CD4-positive, alpha-beta T cell treated with Interleukin-15 for 4 hours (primary cell): ENCODE measurements at places on chromosomes 2 and 18.

GRCh38 chr2:200369886-200370285 lies 63.4 kb downstream of the SPATS2L start:
- no peak for DNase-seq

DNA sequence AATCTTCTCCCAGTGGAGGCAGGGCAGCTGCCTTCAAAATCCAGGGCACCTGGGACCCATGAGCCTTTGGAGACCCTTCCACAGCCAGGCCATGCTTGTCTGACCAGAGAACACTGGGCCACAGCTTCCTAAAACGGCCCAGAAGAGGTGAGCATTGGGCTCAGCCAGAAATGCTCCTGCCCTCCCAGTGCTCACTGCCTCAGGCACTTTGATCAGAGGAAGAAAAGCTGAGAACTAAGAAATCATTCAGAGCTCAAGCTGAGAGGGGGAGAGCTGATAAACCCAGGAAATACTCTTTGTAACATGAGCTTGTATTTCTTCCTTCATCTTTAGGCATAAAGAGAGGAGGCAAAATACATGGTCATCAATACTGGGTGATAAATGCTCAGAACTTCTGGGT lies 365.5 kb upstream of the KLHL29 start:
- no peak for DNase-seq

DNA sequence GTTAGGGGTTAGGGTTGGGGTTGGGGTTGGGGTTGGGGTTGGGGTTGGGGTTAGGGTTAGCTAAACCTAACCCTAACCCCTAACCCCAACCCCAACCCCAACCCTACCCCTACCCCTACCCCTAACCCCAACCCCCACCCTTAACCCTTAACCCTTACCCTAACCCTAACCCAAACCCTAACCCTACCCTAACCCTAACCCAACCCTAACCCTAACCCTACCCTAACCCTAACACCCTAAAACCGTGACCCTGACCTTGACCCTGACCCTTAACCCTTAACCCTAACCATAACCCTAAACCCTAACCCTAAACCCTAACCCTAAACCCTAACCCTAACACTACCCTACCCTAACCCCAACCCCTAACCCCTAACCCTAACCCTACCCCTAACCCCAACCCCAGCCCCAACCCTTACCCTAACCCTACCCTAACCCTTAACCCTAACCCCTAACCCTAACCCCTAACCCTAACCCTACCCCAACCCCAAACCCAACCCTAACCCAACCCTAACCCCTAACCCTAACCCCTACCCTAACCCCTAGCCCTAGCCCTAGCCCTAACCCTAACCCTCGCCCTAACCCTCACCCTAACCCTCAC lies 24.1 kb upstream of the RABL2A start:
- no peak for DNase-seq

DNA sequence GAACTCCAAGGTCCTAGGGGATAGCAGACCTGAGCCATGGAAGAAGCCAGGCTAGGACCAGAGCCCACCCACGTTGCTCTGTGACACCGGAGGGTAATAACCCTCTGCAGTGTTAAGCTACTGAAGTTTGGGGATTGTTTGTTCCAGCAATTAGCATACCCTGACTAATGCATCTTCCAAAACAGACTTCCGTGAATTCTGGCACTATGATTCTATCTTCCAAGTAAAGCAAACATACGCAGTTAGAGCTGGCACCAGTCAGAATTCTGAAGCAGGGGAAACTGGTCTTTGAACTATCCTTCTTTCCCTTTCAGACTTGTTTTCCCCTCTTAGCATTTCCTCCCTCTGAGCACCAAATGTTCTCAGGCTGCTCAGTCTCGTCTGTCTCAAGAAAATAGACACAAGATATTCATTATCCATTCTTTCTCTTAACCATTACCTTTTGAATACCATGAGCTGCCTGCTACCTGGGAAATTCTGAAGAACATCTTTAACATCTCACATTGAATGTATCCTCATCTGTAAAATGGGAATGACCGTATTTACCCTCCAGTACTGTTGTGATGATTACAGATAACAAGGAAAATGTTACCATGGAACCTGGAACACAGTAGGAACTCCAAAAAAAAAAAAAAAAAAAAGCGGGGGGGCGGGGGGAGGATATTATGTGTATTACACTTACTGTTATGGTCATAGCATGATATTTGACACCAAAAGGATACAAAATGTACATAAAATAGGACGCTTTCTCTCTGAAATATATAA lies 108.2 kb downstream of the TCF4 start:
- DNase-seq, result no peak

- no peak for DNase-seq
These were observed 145.8 kb upstream of the ACAA2 start for GRCh38 chr18:49959176-49959575.

GRCh38 chr18:22475426-22476100 lies 57.8 kb upstream of the CTAGE1 start:
- no peak for DNase-seq

DNA sequence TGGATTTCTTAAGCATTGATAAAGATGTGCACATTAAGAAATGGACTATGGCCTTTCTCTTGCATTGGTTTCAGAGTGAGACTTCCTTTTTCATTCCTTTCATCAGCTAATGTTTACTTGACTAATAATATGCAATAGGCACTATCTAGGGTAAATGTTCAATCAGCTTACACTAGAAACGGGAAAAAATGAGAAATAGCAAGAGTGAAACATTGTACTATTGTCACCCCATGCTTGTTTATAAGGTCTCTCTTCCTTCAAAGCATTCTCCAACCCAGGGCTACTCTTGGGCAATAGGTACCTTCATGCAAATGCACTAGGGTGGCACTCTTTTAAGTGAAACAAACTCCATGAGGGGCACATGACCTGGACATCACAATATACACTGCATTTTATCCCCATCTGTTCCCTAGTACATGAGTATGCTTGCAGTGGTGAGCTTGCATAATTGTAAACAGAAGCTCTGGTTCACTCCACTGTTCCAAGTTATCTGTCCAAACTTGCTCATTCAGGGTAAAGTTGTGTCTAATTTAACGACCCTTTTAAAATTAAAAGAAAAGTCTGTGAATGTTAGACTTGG lies 402.3 kb downstream of the ERBB4 start:
- DNase-seq, result no peak

DNA sequence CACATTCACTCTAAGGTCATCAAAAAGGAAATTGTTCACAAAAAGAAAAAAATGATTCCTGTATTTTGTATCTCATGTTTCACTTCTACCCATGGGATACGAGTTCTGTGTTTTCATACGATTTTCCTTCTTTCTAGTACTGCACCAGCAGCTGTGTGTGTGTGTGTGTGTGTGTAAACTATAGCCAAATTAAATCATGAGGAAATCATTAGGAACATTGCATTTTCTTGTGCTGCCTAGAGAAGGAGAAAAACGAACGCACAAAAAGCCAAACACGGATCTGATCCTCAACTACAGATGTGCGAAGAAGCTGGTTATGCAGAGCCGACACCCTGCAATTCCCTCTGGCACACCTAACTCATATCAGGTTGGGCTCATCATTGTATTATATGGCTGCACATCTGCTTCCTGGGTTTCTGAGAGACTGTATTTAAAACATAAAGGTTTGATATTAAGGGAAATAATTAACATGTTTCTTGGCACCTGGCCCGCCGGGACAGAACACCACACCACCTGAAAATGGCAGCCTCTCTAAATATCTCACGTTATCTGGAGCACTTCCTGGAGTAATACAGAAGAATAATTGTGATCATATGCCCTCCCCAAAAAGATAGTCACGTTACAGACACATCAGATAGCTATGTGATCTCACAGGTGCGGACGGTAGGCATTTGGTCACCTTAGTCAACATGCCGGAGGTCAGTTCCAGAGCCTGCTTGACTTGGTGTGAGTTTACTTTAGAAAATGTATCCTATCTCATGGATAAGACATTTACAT lies 586.3 kb upstream of the SALL3 start:
- DNase-seq, result no peak

DNA sequence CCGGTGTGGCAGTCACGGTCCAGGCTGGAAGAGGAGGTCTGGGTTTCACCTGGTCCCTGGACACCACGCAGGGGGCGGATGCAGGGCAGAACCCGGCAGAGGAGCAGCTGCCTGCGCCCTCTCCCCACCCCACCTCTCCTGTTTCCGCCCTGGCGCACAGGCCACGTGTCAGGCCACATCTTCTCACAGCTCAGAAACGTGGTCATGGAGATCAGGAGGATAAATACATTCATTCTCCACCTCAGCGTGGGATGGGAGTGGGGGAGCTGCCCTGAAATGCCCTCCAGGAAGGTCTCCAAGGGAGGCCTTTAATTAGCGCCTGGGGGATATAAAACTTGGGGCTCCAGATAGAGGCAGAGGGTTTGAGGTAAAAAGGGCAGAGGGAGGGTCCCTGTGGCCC lies 142.0 kb downstream of the KCTD1 start:
- no peak for DNase-seq

- peak; percentile 79 for DNase-seq
These were observed 1.2 kb downstream of the YPEL5 start for GRCh38 chr2:30147715-30148610.

DNA sequence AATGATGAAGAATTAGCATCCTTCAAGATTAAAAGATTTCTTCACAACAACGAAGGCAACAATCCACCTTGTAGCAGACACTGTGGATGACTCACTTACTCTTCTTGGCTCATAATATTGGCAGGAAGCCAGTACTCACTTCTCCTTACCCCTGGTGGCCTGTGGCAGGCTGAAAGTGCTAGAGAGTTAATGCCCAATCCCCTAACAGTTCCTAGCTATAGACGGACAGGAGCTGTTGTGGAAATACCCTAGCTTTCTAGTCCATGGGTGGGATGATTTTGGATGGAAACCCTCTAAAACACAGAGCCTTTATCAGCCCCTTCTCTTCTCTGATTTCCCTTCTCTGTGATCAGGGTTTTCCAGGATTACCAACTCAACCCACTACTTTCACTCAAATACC lies 128.6 kb upstream of the NYAP2 start:
- peak; percentile 44 for DNase-seq

- no peak for DNase-seq
These were observed 30.5 kb downstream of the FOSL2 start for GRCh38 chr2:28422908-28423741.

GRCh38 chr2:172861098-172861497 lies 125.5 kb downstream of the RAPGEF4 start:
- DNase-seq, result no peak

DNA sequence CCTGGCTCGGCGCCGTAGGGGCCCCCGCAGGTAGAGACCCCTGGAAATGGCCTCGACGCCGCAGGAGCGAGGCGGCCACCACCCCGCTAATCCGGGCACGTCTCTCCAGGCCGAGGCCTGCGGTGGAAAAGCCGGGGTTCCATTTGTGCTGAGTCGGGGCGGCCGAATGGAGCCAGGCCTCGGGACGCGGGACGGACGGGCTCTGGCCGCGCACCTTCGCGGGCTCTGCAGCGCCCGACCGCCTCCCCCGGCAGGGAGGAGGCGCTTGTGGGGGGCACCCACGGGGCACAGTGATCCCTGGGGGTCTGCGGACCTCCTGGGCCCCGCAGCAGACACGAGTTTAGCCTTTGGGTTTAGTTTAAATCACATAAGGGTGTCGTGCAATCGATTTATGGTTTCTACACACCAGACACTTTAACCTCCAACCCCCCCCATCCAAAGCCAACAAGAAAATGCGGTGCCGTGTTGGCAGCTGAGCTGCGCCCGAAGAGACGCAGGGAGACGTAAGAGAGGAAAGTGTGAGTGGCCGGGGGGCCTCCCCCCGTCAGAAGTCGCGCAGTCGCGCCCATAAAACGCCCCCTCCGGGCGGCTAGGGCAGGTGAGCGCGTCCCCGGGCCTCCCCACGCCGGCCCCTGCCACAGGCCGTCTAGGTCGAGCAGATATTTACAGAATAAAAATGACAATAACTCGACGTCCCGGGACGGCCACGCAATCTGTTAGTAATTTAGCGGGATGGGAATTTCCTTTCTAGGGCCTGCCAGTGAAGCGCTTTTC lies 1.0 kb upstream of the NFATC1 start:
- DNase-seq, result peak; percentile 25

DNA sequence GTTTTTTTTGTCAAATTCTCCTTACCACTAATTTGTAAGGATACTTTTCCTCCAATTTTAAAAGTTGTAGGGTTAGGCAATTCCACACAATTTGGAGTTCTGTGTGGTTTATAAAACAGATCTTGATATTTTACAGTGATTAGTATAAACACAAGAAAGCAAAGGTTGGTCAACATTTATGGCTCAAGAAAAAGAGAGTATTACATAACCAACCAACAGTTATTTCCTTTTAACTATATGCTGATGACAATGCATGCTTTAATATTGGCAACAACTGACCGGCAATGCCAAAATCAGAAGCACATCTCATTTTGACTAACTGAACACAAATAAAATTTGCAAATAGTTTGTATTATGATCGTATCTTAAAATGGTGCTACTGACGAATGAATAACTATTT lies 137.2 kb downstream of the CDH2 start:
- no peak for DNase-seq

- peak; percentile 32 for DNase-seq
These were observed at the start of gene GYPC for GRCh38 chr2:126655500-126656430. GYPC (plus strand) TSS chr2:126656158; CDS start chr2:126656264, 106 bp downstream.

- DNase-seq, result no peak
These were observed 27.4 kb downstream of the DBI start for GRCh38 chr2:119393971-119394748.

GRCh38 chr2:148202237-148202636 lies 181.3 kb downstream of the MBD5 start:
- no peak for DNase-seq

DNA sequence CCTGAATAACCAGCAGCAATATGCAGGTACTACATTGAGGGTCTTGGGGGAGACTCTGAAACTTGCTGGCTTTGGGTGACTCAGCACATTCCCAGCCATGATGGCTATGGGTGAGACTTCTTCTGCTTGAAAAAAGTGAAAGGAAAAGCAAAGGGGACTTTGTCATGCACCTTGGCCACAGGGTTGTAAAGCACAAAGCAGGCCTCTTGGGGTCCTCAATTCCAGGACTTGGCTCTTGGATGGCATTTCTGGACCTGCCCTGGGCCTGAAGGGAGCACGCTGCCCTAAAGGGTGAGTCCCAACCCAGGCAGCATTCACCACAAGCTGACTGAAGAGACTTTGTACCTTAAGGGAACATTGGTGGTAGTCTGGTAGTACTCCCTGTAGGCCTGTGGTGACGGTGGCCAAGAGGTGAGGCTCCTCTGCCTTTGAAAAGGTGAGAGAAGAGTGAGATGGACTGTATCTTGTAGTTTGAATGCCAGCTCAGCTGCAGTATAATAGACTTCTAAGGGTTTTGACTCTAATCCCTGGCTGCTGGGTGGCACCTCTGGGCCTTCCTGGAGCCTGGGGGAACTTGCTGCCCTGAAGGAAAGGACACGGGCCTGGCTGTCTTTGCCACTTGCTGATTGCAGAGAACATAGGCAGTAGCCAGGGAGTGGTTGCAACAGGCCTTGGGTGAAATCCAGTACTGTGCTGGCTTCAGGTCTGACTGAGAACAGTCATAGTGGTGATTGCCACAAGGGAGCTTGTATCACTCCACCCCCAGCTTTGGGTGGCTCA lies 36.5 kb upstream of the CYTIP start:
- DNase-seq, result no peak

GRCh38 chr2:54480025-54480424 lies 23.9 kb downstream of the SPTBN1 start:
- DNase-seq, result no peak

GRCh38 chr2:204538182-204539018 lies 6.9 kb upstream of the PARD3B start:
- DNase-seq, result no peak

GRCh38 chr2:98800330-98801064 lies 69.6 kb upstream of the MGAT4A start:
- DNase-seq, result no peak
